ENCODE measurements at places on chromosomes 4 and X.

- DNase-seq, result no peak
Observed at GRCh38 chr4:10949039-10949733, 264.6 kb upstream of the CLNK start.

DNA sequence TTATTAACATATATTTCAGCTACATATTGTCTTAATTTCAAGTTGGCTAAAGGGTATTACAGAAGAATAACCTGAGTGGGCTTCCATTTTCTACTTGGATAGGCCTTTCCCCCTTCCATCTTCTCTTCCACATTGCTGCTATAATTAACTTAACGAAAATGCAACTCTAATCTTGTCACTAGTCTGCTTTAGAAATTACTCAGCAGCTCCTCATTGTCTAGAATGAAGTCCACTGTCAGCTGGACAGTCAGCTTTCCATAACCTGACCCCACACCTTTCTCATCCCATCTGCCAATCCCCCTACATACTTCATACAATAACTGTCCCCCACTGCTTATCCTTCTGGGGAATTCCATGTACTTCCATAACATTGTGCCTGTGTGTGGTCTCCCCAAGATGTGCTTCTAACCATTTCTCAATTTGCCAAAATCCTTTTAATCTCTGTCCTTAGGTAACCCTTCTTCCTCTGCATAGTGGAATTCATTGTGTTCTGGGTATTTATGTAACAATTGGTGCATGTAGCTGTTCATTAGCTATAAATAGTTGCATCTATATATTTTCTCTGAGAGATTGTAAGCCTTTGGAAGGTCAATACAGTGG, 4.8 kb downstream of the MND1 start:
- DNase-seq, result no peak

- no peak for DNase-seq
Observed at GRCh38 chr4:168735735-168736134, 238.9 kb downstream of the PALLD start.

DNA sequence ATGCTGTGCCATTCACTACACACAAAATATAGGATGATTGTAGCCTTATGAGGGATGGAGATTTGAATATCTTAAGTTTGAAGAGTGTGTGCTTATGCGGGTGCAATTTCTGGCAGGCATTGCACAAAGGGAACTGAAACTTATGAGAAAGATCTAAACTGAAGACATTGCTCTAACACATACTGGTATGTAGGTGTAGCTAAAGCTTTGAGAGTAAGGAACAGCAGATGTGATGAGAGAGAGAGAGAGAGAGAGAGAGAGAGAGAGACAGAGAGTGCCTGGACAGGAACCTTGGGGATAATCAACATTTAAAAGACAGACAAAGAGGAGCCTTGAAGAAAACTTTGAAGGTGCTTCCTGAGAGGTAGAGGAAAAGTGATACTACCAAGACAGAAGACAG, 379.7 kb downstream of the SPRY1 start:
- no peak for DNase-seq

DNA sequence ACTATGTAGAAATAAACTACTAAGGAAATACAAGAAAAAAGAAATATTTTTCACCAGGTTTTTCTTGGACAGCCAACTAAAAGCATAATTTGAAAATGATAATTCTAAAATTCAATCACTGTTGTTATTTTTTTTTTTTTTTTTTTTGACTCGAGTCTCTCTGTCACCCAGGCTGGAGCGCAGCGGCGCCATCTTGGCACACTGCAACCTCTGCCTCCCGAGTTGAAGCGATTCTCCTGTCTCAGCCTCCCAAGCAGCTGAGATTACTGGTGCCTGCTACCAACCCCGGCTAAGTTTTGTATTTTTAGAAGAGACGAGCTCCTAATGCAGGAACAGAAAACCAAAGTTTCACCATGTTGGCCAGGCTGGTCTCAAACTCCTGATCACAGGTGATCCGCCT, 122.3 kb upstream of the UGT8 start:
- DNase-seq, result no peak

- no peak for DNase-seq
Observed at GRCh38 chr4:158182736-158183135, 9.9 kb upstream of the GASK1B start.

DNA sequence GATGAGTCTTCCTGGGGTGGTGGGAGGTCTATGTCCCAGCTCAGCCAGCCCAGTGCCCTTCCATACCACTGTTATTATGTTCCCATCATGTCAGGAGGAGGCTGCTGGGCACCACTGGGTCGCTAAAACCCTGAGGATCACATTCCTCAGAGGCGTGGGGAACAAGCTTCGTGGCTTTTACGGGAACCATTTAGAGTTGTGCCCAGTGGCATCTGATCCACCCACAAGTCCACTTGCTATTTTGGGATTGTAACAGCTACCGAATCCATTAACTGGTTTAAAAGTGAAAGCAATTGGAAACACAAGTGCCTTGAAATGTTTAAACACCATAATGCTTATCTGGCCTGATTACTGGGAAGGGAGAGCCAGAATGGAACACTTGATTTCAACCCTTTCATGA, 13.1 kb upstream of the CCKAR start:
- DNase-seq, result no peak
